A549 (cell line): ENCODE measurements at places on chromosomes 4 and X.

- no peak for DNase-seq
These were observed 206.4 kb upstream of the PACRGL start for GRCh38 chr4:20493761-20494353.

- no peak for DNase-seq
These were observed 564.6 kb upstream of the DIPK2B start for GRCh38 chrX:45765281-45765680.

GRCh38 chr4:84967243-84967690 is 777 bp upstream of the WDFY3 start:
- no peak for DNase-seq

GRCh38 chr4:83504996-83505395 is 20.1 kb upstream of the ABRAXAS1 start:
- no peak for DNase-seq

DNA sequence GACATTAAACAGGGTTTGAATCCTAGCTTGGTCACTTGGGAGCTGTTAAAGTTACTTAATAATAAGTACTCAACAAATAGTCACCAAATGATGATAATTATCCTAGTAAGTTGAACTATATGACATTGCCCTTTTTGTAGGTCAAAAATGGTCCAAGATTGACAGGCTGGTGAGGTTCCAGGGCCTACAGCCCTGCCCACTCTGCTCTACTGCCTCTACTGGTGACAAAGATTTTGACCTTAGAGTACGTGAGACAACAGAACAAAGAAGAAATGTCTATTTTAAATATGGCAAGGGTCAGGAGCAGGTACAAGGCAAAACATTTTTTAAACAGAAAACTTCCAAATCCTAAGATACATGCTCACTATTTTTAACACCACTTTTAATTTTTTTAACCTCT is 572 bp upstream of the SMPX start:
- DNase-seq, result no peak

DNA sequence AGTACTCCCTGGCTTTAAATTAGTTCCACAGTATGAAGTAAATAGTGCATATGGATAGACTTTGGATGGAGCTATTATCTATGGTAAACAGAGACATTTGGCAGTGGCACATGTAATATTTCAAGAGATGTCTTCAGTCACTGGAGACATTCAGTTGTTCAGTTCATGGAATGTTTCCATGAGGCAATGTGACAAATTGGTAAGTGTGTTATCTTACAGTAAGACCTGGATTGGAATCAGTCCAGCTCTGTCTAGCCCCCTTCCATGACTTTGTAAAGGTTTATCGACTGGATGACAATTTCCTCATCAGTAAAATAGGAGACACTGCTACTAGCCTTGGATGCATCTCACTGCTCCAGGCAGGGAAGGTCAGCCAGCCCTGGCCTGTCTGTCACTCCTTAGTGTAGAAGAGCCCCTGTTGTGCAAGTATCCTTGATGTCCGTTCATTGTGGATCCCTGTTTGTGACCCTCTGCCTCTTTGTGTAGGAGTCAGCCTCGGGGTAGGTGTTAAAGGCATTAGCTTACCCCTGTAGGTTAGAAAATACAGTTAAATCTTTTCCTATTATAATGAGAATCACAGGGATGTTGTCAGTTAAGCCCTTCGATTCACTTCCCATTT is 335.9 kb downstream of the ANK2 start:
- DNase-seq, result no peak

- DNase-seq, result no peak
These were observed 197.6 kb downstream of the SCFD2 start for GRCh38 chr4:53168228-53168627.

- no peak for DNase-seq
These were observed 13.8 kb downstream of the L1CAM start for GRCh38 chrX:153871946-153872878.

- peak; percentile 78 for DNase-seq
These were observed 52.7 kb upstream of the ZCCHC13 start for GRCh38 chrX:74251006-74251930.

GRCh38 chr4:83759611-83760010 is 223.7 kb downstream of the GPAT3 start:
- DNase-seq, result no peak
